ENCODE measurements at places on chromosomes 7 and 10.

DNA sequence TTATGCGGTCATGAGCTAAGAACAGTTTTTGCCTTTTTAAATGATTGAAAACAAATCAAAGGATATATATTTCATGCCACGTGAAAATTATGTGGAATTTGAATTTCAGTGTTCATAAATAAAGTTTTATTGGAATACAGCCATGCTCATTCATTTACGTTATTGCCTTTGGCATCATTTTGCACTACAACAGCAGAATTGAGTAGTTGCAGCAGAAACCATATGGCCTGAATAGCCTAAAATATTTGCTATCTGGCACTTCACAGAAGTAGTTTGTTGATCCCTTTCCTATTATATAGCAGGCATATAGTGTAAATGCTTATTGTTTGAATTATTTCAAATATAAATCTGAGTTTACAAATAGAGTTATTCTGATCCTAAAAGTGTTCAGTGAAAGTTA, 59.7 kb downstream of the AUTS2 start:
- DNase-seq: no peak

GRCh38 chr7:140635345-140635744, 5.3 kb downstream of the DENND2A start:
- no peak for DNase-seq

DNA sequence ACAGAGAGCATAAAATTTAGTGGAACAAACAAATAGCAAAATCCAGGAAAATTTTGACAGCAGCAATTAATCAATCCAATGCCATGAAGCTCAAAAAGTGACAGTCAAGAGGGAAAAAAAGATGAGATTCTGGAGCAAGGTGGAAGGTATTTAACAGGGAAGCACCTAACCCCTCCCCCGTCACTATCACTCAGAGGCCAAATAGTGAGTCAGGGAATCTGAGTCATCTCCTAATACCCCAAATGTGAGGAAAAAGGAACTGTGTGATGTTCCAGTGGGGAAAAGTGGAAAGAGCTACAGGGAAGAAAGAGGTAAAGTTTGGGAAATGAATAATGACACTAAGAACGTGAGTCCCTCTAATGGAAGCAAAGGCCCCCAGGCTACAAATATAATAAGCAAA, 113.2 kb upstream of the PHF14 start:
- DNase-seq: no peak

- no peak for DNase-seq
These were observed 56.3 kb downstream of the GRID1 start for GRCh38 chr10:86310291-86310690.

GRCh38 chr10:121091961-121092719, 241.0 kb downstream of the WDR11 start:
- DNase-seq: no peak

DNA sequence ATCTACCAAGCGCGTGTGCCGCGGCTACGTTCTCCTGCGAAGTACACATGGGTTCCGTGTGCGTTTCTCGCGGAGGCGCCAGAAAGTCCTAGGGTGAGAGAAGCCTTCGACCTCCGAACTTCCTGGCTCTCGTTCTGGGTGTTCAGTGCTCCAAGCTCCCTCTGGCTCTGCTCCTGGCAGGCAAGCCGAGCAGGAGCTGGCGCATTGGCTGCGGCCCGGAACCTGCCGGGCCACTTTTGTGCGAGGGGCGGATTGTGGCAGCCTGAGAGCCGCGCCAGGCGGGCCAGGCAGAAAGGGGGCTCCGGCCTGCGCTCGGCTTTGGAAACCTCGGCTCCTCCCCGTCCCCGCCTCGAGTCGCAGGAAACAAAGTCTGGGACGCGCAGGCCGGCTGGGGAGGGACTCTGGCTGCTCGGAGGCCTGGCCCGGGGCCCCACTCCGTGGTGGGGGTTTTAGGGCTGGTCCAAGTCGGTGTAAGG, 9.6 kb downstream of the EMX2 start:
- no peak for DNase-seq

GRCh38 chr7:40733578-40733977, 598.8 kb downstream of the SUGCT start:
- no peak for DNase-seq

DNA sequence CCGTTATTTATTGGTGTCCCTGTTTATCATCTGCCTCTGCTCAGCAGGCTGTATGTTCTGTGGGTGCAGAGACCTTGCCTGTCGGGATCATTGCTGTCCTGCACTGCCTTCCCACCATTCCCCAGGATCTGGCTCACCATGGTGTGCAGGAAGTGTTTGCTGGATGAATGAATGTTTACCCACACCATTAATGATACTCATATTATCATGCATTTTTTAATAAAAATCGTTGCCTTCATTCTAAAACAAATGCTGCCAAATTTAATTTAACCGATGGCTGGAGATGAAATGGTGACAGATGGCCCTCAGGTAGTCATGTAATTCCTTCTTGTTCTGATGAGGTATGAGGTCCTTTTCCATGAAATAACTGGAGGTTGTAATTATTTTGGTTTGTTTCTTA, 22.5 kb downstream of the PLPP4 start:
- DNase-seq: no peak

- DNase-seq: no peak
These were observed 474.1 kb upstream of the ZMIZ1 start for GRCh38 chr10:78594559-78595268.

- DNase-seq: no peak
These were observed 93.4 kb upstream of the ZNF479 start for GRCh38 chr7:57225666-57226065.

DNA sequence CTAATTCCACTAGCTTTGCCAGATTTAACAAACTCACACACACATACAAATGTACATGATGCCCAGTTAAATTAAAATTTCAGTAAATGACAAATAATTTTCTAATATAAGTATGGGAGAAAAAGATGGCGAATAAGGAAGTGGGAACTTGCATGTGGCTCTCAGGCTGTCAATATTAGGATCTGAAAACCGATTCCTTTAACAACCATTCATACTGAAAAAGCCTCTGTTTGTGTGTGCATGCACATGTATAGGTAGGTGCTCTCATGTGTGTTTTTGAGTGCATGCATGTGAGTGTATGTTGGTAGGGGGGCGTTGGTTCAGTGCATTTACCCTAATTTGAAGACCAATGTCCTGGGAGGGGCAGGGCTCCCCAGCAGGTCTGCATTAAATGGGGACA, 125.3 kb downstream of the HTR7 start:
- DNase-seq: no peak

DNA sequence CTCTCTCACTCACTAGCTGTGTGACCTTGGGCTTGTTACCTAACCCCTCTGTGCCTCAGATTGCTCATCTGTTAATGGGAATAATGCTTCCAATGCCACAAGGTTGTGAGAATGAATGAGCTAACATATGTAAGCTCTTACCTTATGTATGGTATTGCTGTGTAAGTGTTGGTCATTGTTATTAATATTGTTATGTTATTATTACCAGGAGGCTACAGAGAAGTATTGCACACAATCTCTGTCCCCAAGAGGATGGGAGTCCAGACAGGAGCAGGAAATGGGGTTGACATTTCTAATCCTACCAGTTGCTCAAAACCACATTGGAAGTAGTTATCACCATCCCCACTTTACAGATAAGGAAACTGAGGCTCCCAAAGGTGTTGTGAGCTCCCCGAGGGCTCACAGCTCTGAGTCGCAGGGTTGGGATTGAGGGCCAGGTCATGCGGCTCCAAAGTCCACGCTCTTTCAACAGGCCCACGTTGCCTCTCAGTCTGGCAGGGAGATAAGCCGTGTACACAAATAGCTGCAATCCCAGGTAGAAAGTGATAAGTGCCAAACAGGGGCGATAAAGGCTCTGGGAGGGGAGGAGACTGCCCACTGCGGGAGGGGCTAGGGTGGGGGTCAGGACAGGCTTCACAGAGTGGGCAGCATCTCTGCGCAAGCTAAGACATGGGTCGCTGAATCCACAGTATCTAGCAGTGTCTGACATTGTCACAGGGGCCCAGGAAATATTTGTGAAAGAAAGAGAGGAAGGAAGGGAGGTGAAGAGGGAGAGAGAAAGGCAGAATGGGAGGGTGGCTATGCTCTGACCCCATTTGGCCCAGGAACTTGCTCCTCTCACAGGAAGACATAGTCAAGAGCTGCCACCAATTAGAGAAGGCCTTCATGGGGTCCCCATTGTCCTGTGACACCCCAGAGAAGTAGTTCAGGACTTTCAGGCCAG, 9.6 kb upstream of the ZMIZ1 start:
- DNase-seq: no peak

Data from inflammatory macrophage (primary cell).